ENCODE measurements at places on chromosomes 3 and 15.
A peak's percentile ranks its signal among the peaks of the same experiment; 100 is the strongest.

DNA sequence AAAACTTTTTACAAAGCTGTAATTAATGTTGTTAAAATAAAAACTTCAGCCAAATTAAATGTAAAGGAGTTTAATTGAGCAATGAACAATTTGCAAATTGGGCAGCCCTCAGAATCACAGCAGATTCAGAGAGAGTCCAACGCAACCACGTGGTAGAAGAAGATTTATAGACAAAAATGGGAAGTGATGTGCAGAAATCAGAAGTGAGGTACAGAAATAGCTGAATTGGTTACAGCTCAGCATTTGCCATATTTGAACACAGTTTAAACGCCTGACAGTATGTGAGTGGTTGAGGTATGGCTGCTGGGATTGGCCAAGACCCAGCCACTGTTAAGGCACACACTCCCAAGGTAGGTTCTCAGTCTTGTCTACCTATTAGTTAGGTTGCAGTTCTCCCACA, 14.4 kb upstream of the PLA2G4D start:
- DNase-seq, result no peak

GRCh38 chr3:171110715-171111114, 84.2 kb upstream of the SLC2A2 start:
- DNase-seq, result no peak

DNA sequence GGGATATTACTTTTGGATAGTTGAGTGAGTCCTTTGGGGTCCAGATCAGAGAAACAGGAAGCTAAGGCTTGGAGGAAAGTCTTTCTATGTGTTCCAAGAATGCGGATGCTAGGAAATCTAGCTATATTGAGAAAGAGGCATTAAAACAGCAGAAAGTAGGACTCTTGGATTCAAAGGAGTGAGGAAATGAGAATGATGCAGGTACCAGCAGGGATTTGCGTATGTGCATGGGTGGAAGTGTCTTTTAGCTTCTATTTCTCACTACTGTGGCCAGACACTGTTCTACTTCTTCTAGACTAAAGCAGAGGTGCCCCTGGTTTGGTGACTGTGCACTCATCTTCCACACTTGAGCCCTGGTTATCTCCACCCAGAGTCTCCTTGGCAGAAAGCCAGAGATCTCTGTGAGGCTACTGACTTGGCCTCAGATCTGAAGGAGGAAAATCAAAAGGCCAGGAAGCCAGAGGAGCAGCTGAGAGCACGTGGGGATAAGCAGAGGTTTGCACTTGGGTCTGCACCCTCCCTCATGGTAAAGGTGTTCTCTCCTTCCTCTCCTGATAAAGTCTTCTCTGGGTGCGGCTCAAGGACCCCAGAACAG, 44.3 kb downstream of the ATP2B2 start:
- DNase-seq, result no peak

DNA sequence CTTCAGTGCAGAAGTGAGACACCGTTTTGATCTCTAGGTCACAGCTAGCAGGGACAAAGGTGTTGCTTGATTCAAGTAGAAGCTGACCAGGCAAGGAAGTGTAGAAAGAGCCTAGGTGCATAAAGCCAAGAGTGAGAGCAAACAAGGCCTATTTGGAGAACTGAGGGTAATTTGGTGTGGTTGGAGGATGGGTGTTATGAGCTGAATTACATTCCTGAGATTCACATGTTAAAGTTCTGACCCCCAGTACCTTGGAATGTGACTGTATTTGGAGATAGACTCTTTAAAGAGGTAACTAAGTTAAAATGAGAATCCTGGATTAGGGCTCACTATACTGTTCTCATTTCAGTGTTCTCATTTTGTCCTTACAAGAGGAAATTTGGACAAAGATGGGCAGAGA, 191.3 kb downstream of the ZMAT3 start:
- DNase-seq, result no peak

GRCh38 chr3:175476489-175476888, 617.4 kb downstream of the NAALADL2 start:
- no peak for DNase-seq

DNA sequence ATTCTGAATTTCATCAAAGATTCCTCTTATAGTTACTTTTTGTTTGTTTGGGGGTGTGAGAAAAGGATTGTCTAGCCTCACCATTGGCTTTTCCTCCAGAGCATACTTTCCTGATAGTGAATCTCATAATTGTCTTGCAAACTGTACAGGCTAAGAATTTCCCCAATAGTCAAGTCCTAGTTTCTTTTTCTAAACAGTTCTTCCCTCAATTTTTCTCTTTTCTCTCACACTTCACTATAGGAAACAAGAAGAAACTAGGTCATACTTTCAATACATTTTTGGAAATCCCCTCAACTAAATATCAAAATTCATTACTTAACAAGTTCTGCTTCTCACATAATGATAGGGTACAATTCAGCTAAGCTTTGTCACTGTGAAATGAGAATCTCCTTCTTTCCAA, 241.9 kb downstream of the IL20RB start:
- DNase-seq, result no peak

DNA sequence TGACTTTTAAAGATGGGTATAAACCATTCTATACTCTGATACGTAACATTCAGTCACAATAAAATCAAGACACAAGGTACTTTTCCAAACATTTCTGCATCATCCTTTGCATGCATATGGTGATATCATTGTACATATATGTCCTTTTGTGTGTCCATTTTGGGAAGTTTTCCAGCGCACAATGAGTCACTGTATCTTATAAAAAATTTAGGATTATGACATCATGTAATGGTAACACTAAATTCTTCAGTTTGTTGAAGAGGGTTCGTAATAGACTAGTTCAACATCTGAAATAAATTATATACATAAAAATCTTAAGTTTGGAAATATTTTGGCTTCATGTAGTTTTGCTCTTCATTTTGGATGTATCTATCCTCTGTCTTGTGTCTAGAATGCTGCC, 480.9 kb downstream of the ROBO1 start:
- DNase-seq, result no peak

DNA sequence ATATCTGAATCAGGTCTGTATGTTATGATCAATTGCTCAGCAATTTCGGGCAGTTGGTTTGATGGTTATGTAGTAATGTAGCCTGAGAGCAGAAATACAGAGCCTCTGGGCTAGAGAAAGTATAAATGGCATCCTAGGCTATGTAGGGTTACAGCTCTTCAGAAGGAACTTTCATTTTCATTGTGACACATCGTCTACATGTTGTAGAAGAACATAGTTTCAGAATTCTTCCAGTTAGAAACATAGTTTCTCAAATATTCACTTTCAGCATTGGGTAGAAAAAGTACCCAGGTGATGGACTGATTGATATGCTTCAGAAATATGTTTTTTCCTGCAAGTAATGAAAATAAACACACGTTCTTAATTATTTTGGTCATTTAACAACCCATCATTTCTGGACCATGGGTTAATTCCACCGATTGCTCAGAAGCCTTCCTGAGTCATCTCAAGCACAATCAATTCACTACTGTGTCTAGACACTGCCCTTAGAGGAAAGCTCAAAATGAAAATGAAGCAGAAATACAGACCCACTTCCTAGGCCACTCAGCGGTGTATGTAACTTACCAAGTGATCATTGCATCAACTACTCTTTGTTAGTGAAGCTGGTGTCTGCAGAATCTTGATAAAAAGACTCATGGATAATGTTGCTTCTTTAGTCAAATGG, 88.8 kb upstream of the TSEN2 start:
- DNase-seq, result no peak

DNA sequence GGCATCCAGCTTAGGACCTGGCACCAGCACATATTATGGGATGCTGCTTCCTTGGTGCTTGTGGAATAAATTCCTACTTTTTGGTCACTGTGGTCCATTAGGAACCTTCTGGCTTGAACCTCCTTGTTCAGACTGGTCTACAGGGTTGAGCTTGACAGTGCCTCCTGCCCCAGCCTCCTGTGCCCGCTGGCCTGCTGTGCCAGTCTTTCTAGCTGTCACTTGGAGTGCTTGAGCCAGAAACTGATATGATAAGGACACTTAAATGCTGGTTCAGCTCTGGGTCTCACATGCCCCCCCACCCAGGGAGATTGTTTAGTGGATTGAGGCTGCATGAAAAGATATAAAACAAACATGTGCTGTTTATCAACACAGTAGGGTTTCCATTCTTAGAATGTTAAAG, 147.8 kb downstream of the SLCO3A1 start:
- DNase-seq, result no peak

- peak; percentile 74 for DNase-seq
Observed at GRCh38 chr15:72237029-72237852, 6.3 kb upstream of the PKM start.

DNA sequence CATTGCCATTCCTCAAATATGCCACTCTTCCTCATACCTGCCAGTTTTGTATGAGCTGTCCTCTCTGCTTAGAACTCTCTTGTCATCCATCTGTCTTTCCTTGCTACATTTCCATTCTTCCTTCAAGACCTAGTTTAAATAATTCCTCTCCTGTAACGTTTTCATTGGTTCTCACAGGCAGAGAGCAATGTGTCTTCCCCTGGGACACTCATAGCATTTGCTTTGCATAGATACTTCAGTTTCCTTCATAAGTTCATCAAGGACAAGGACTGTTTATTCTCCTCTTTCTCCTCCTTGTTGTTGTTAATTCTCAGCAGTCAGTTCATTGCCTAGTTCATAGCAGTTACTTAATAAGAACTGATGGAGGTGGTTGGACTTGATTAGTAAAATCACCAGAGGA, 10.5 kb downstream of the NR2C2 start:
- DNase-seq, result no peak

DNA sequence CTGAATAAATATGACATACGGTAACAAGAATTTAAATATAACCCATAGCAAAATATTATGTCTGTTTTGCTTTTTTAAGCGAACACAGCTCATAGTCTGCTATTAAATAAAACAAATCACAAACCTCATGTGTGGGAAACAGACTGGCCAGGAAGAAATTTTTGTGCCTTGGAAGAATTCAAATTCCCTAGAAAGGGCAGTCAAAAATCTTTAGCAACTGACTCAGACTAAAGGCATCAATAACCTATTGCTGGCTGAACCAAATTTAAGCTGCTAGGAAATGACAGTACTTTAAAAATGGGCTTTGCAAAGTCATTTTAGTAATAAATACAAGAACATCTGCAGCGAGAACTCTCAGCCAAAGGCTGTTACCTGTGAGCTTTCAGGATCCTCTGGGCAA, 151.4 kb downstream of the PLD1 start:
- DNase-seq, result no peak

GRCh38 chr3:27090275-27091041, 278.7 kb downstream of the NEK10 start:
- no peak for DNase-seq

GRCh38 chr15:78098131-78098755, 5.9 kb downstream of the SH2D7 start:
- no peak for DNase-seq

DNA sequence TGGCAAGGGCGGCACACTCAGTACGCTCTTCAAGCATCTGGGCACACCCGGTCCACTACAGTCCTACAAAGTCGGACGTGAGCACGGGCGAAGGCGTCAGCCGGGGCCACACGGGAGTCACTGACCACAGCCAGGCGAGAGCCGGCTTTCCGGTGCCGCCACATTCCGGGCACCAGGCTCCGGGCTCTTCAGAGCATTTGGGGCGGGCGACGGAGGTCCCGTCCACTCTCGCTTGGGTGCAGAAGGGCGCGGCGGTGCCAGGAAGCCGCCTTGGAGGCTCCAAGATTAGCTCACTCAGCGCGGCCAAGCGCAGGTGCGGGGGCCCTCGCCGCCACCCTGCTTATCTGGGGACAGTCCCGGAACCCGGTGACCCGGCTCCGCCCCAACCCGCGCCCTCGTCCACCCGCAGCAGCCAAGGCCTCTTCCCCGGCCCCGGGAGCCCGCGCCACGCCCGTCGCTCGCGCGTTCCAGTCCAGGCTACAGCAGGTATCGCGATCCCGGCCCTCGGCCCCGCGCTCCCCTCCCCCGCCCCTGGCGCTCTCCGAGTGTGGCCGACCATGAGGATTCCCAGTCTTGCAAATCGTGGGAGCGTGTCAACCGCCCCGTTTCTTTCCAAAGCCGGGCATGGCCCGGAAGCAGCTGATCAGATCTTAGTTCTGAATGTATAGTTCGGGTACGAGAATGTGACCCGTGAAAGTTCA, at the start of gene ADPRH:
Gene ADPRH, plus strand, starts transcription at position 127 of the 701 bp plus-strand sequence. CDS start 2,678 bp downstream, outside the sequence.
- DNase-seq, result peak; percentile 76

DNA sequence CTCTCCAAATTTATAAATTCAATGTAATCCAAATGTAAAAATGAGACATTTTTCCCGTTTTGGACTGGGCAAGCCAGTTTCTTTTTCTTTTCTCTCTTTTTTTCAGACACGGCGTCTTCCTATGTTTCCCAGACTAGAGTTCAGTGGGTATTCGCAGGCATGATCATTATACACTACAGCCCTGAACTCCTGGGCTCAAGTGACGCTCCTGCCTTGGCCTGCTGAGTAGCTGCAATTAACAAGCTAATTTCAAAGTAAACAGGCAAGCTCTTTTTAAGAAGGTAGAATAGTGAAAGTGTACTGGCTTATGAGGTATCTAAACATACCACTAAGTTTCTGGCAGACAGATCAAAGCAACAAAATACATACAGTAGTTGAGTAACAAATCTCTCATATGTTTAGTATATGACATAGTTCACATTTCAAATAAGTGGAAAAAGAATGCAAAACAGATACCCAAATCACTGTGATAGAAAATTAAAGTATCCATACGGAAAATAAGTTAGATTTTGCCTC, 13.5 kb downstream of the HIGD1A start:
- DNase-seq, result no peak

DNA sequence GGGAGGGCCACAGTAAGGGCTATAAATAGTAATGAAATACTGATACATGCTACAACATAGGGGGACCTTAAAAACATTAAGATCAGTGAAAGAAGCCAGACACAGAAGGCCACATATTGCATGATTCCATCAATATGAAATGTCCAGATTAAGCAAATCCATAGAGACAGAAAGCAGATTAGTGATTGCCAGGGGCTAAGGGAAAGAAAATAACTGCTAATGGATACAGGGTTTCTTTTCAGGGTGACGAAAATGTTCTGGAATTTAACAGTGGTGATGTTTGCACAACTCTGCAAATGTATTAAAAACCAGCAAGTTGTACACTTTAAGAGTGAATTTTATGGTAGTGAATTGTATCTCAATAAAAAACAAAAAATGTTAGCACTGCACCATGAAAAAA, 37.0 kb downstream of the PIK3R4 start:
- DNase-seq, result no peak

- DNase-seq, result no peak
Observed at GRCh38 chr15:29822100-29822683, at the start of gene TJP1. TSS of gene TJP1 (minus strand) at chr15:29822468. CDS start at chr15:29822028, 440 bp downstream.

DNA sequence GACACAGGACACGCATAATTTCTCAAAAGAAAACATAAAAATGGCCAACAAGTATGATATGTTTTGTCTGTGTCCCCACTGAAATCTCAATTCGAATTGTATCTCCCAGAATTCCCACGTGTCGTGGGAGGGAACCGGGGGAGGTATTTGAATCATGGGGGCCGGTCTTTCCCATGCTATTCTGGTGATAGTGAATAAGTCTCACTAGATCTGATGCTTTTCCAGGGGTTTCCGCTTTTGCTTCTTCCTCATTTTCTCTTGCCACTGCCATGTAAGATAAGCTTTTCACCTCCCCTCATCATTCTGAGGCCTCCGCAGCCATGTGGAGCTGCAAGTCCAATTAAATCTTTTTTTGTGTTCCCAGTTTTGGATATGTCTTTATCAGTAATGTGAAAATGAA, 12.1 kb upstream of the POU1F1 start:
- no peak for DNase-seq

- DNase-seq, result no peak
Observed at GRCh38 chr15:63763476-63764123, 70.1 kb downstream of the HERC1 start.

- peak; percentile 67 for DNase-seq
Observed at GRCh38 chr15:59528961-59529402, 82.6 kb upstream of the GCNT3 start.
